ENCODE measurements at places on chromosomes 11 and 22. TPM values are rescaled to one million over a fixed set of nuclear protein-coding genes. Genes with fewer than 3 reads are reported as not detected.

The ST14 gene
- not detected for total RNA-seq

The APOA1 gene
- not detected for total RNA-seq

The P2RX6 gene
- total RNA-seq, result 0.59 TPM

The NAALADL1 gene
- 16.4 TPM for total RNA-seq

The NNMT gene
- total RNA-seq, result not detected

The TPH1 gene
- total RNA-seq, result 0.74 TPM

The OR6X1 gene
- not detected for total RNA-seq

The SPON1 gene
- total RNA-seq, result 0.79 TPM

The GP1BB gene
- total RNA-seq, result 6.4 TPM

The VPREB1 gene
- not detected for total RNA-seq

The NCR3LG1 gene
- total RNA-seq, result 0.69 TPM

The MMP8 gene
- total RNA-seq, result not detected

The UBQLNL gene
- 0.32 TPM for total RNA-seq

The OR52I2 gene
- total RNA-seq, result not detected

The APLNR gene
- total RNA-seq, result not detected

The CDC42EP1 gene
- total RNA-seq, result not detected

The PAMR1 gene
- total RNA-seq, result not detected

The ACP2 gene
- 19.0 TPM for total RNA-seq

The TRIM22 gene
- total RNA-seq, result 378 TPM

The DAGLA gene
- 0.94 TPM for total RNA-seq

The KCNJ11 gene
- total RNA-seq, result not detected

The OR51B5 gene
- not detected for total RNA-seq

The FRMD8 gene
- total RNA-seq, result 47.4 TPM

The TSPAN32 gene
- 60.0 TPM for total RNA-seq

The ISX gene
- not detected for total RNA-seq

The CRYBA4 gene
- not detected for total RNA-seq

The OR2AG1 gene
- total RNA-seq, result not detected

The ATG13 gene
- total RNA-seq, result 135 TPM

The EFEMP2 gene
- 5.8 TPM for total RNA-seq

The OR4C6 gene
- not detected for total RNA-seq
